Fibroblast of skin of right biceps (primary cell): ENCODE measurements at places on chromosomes 12 and 14.

DNA sequence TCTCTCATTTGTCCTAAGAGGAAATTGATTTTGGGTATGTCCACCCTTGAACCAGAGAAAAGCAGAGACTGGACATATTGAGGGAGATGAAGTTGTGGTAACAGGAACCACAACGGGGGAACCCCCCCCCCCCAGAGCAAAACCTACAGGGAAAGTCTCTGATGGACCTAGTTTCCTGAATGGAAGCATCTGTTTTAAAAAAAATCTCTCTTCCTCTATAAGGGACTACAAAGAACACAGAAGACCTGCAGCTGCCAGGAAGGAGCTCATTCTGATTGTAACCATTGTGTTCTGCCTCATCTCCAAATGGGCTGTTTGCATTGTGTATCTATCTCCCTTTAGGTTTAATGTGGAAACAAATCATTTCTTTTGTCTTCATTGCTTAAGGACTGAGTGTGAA is 13.4 kb downstream of the C1S start:
- DNase-seq = no peak

DNA sequence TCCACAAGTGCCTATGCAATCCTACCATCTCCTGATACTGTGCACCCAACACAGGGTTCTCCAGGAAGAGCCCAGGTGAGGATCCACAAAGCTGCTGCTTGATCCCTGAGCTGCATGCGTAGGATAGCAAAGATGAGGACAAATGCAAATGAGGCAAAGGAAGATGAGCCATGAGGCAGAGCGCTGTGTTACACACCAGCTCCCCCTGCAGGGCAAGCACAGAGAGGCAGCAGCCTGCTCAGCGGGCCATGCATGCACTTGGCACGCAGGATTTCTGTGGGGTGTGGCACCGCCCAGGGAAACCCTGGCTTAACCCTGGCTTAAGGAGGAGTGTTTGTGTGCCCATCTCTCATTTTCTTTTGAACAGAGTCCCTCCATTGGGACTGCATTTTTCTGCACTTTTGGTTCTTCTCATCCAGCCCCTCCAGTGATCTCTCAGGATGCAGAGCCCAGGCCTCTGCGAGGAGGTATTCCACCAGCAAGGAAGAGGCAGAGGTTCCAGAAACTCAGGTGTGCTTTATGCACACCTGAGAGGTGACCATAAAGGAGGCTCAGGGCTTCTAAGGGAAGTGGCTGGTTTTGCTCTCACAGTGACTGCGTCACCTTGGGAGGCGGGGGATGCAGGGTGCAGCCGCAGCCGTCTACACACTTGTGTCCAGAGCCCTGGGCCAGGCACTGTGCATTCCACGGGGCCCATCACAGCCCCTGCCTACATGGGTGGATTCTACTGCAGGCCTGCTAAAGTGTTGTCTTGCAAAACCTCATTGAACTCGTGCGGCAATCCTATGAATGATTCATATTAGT is 973.3 kb upstream of the TMEM132C start:
- peak; percentile 63 for DNase-seq

GRCh38 chr12:109115758-109116610 is at the start of gene ACACB:
TSS of gene ACACB (plus strand) at chr12:109116587. CDS start at chr12:109139406, 22,819 bp downstream.
- DNase-seq = no peak

DNA sequence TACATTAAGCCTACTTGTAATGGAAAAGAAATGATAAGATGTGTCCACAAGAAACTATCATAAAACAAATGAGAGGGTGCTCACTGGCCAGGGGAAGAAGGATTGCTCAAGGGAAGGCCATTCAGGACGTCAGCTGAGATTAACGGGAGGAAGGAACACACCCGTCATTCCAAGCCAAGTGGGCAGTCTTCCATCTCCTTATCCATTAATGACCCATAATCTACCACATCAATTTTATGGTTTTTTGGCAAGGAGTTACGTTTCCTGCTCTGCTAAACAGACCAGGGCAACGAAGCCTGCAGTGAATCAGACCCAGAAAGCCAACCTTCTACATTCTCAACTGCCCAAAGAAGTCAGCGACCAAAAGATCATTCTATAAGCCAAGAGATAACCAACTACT is 25.1 kb downstream of the PRKAB1 start:
- DNase-seq = peak; percentile 69

DNA sequence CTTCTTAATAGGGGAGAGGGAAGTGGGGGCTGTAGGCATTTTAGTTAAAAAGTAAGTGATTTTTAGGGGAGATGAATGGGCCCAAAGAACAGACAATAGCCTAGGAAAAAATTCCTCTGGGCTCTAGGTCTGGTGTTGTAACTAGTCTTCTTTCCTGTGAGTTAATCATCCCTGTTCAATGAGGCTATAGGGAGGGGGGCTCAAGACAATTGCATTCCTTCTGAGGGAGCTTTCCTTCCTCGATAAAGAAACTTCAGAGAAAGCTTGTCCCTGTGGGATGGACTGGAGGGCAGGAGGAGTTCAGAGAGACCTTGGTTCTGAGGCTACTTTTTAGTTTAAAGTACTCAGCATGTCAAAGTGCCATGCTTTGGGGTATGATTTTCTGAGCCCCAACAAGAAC is 127.2 kb downstream of the BBS10 start:
- no peak for DNase-seq

DNA sequence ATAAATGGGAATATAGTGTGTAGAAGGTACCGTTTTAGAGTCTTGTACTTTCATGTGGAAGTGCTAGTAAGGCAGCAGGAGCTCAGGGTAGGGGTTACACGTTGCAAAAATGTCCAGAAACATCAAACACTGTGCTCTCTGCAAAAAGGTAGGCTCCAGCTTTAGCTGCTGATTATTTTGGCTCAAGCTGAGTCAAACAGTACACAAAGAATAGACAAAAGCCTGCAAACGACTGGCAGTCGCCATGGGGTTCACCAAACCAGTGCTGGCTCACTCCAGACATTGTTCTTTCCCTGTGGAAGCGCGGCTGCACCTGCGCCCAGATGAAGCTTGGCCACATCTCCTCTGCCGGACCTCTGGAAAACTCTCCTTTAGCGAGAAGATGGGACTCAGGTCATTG is 45.3 kb upstream of the NAA30 start:
- no peak for DNase-seq

DNA sequence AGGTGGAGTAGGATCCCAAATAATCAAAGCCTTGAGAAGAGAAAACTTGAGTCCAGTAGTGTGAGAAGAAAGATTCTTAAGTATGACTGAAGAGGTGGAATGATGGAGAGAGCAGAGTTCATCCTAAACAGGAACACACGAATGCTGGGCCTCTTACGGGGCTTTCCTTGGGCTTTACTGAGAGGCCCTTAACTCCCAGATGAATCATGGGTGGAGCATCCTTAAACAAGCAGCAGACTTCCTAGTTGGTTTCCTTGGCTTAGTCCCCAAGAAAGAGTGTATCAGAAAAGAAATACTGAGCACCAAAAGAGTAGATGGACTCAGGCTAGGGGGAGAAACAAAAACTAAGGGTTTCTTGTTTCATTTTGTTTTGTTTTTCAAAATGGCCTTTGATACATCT is 132.5 kb downstream of the GPR135 start:
- DNase-seq = peak; percentile 92

GRCh38 chr12:23421556-23421955 is 527.9 kb downstream of the SOX5 start:
- DNase-seq = no peak
